Activated naive CD4-positive, alpha-beta T cell treated with anti-CD3 and anti-CD28 coated beads, Interleukin-2, amount 50 U/mL, for 72 hours (primary cell): ENCODE measurements at places on chromosomes 4 and X. TPM values are rescaled to one million over a fixed set of nuclear protein-coding genes. Genes with fewer than 3 reads are reported as not detected.

- no peak for DNase-seq
These were observed 280.6 kb upstream of the CLNK start for GRCh38 chr4:10965196-10965595.

DNA sequence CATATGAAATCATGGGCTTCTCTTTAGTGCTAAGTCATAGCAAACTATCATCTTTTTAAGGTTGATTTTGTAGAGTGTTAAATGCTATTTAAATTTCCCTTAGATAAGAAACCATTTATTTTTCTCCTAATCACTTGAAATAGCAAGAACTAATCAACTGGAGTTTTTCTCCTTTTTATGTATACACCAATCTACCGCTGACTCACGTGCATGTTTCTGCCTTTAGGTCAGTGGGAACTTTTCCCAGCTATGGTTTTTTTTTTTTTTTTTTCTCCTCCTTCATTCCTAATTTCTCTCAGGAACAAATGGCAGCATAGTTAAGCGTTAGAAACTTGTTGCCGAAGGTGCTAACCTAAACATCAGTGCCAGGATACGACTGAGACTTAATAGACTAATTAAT is 176.4 kb downstream of the BMPR1B start:
- no peak for DNase-seq

DNA sequence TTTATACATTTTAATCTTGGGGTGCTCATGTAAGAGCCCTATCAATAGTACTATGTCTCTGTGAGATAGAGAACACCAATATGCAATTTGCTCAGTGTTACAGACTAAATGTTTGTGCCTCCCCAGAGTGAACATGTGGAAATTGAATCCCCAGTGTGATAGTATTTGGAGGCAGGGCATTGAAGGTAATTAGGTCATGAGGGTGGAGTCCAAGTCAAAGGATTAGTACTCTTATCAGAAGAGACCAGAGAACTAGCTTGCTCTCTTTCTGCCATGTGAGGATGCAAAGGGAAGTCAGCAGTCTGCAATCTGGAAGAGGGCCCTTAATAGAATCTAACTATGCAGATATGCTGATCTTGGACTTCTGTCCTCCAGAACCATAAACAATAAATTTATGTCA is 1317.0 kb downstream of the STIM2 start:
- no peak for DNase-seq

GRCh38 chr4:171430495-171430894 is 382.7 kb upstream of the GALNTL6 start:
- DNase-seq = no peak

- DNase-seq = no peak
These were observed 3.3 kb downstream of the STK32B start for GRCh38 chr4:5054532-5054931.

DNA sequence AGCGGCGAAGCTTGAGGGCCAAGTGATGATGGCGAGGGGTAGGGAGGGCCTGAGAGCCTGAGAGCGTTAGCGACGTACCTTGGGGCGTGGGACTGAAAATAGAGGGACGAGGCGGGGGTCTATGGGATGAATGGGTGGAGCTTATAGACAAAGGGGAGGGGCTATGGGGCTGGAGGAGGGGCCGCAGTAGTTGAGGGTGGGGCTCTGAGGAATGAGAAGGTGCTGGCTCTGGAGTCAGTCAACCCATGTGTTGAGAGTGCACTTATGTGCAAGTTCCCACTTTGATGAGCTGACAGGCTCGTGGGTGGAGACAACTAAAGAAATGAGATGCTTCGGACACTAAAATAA is 488 bp downstream of the TBC1D25 start:
- DNase-seq = peak; percentile 60

DNA sequence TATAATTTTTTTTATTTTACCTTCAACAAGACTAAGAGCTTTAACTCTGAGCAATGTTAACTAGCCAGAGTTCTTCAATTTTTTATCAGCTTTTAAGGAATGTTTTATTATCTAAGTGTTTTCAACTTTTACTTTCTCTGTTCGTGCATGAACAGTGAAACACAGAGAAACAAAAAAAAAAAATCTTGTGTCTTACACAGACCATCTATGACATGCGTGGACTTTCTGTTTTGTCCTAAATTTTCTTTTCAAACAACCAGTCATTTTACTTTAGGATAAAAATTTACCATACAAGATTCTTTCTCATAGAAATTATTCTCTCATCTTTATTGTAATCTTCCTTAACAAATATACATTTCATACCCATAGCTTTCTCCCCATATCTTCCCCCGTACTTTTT is 731.9 kb upstream of the PCDH10 start:
- DNase-seq = no peak

GRCh38 chr4:19838858-19839257 is 412.8 kb upstream of the SLIT2 start:
- DNase-seq = no peak

- no peak for DNase-seq
These were observed 26.6 kb upstream of the HS3ST1 start for GRCh38 chr4:11455201-11455835.

Gene GPR173
- 0.11 TPM for total RNA-seq

Gene AKAP4
- total RNA-seq = not detected

Gene ARMCX4
- total RNA-seq = 7.6 TPM

Gene ASB12
- not detected for total RNA-seq

Gene VEGFC
- not detected for total RNA-seq
